ENCODE measurements at places on chromosomes 2 and 18.

DNA sequence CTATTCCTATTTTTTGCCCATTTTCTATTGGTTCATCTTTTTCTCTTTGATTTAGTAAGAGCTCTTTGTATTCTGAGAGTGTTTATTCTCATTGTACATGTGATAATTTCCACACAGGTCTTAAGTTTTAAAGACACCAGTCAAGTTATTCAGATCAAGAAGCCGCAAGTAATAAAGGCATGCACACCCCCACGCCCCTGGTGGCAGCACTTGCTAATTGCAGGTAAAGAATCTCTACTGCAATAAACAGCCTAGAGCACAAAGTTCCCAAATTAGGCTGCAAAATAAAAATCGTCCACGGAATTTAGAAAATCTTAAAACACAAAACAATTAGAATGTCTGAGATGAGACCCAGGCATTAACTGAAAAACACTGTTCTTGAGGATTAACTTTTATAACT, 45.2 kb downstream of the ST3GAL5 start:
- DNase-seq = peak; percentile 48

GRCh38 chr2:227623226-227623625, 5.9 kb downstream of the SCYGR4 start:
- peak; percentile 14 for DNase-seq

- no peak for DNase-seq
Measured at GRCh38 chr2:209602259-209602658, 169.4 kb upstream of the UNC80 start.

DNA sequence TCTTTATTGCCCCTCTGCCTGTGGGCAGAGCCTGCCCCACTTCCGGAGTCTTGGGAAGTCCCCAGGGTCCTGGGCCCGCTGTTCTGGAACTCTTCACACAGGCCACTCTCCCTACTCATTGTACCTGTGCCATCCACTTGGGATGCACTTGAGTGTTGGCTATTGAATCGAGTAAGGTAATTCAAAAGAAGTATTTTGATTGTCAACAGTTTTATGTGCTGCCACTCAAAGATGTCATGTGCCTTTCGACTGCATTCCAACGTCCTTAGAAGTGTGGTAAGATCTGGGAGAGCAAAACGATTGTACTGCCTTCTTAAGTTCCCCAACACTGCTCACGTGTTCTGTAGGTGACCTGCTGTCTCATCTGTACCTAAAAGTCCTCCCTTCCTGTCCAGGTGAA, 77.0 kb upstream of the SMIM21 start:
- no peak for DNase-seq

DNA sequence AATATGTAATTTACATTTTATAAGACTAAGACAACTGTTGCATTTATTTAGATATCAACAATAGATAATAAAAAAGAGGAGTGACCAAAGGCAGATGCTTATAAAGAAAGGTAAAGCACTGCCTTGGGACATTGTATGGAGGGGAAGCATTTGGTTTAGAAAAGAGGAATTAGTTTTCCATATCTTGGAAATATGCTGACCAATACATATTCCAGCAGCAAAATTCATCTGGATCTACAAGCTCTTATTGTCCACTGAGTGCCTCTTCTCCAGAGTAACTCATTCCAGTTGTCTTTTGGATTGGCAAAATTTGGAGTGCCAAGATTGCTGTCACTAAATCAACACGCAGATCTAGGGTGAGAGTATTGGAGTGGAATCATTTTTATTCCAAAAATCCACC, 8.9 kb upstream of the VPS4B start:
- DNase-seq = no peak

Measured in inflammatory macrophage (primary cell).